ENCODE measurements at places on chromosomes 4 and X.

GRCh38 chrX:144297221-144297620 is 413.4 kb downstream of the UBE2NL start:
- no peak for DNase-seq

- no peak for DNase-seq
Observed at GRCh38 chrX:17120816-17121215, 174.4 kb downstream of the REPS2 start.

DNA sequence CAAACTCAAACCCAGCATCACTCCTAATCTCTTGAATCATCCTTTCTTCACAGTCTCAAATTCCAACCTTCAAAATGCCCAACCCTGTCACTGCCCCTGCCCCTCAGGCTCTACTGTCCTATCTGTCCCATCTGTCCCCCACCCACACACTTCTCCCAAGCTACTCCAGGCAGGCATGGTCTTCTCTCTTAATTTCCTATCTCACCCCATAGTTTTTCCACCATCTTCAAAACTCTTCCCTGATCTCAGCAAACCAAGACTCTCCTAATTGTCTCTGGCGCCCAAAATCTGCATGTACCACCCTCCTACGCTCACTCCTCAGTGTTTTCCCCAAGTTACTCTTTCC is 644 bp downstream of the LAMP2 start:
- DNase-seq, result no peak

GRCh38 chrX:97594646-97595224 is 711.0 kb downstream of the RPA4 start:
- DNase-seq, result no peak

- DNase-seq, result peak; percentile 2
Observed at GRCh38 chr4:45346816-45347435, 620.6 kb upstream of the GNPDA2 start.

- no peak for DNase-seq
Observed at GRCh38 chr4:14620567-14621141, 381.6 kb upstream of the CPEB2 start.

GRCh38 chr4:181970366-181970765 is 272.8 kb upstream of the TENM3 start:
- DNase-seq, result no peak

- no peak for DNase-seq
Observed at GRCh38 chrX:635428-636090, 5.0 kb downstream of the SHOX start.

DNA sequence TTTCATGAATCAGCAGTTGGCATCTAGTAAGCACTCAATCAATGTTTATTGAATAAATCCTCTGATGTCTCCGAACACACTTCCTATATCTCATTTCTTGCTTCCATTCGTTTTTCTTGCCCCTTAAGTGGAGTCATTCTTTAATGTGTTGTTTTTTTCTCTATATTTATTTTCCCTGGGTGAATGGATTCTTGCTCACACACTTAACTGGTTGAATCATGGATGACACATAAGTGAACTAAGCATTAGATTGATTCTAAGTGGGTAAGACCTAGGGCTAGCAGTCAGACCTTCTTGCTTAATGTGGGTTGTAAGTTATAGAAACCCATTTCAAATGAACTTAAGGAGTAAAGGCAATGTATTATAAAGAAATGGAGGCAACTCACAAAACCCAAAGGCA is 111.1 kb downstream of the RTL3 start:
- DNase-seq, result no peak

DNA sequence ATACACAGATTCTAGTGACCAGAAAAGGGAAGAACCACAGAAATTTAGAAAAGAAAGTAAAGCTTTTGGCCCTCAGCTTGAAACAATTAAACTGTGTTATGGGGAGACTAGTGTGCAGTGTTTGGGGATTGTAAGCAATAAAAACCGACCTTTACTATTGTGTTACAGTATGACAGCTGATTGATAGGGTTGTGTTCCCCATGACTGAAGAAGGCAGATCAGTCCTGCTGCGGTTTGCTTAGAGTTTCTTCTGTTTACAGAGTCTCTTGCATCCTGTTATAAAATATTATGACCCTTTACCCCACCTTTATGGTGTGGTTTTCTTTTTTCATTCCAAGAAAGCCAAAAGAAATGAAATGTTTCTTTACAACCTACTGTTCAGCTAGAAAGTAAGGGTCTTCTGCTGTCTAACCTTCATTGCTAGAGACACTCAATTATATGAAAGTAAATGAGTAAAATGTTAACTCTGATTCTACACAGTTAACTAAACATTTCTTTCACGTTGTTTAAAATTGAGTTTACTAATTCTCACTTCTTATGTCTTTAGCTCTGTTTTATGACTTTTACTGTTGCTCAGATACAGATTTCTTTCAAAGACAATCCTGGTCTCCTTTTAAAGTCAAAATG is 18.1 kb downstream of the CHIC1 start:
- no peak for DNase-seq

DNA sequence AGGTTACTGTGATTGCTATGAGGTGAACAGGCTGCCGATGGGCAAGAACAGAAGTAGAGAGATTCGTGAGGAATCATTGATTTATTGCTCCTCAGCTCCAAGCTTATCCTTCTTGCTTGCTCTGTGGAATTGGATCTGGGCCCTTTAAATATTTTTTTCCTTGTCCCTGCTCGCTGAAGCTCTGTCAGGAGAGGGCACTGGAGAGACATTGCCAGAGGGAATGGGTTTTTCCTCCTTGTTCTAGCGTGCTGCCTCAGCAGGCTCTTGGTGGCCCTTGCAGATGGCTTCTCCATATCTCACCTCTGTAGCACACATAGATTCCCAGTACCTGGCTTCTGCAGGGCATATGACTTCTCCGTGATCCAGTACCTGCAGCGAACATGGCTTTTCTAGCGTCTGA is 67.4 kb downstream of the CNGA2 start:
- DNase-seq, result no peak

All from SK-N-SH (cell line).